ENCODE measurements at places on chromosomes 4 and X.

GRCh38 chr4:14916554-14917297, 85.6 kb upstream of the CPEB2 start:
- no peak for DNase-seq

GRCh38 chr4:182640932-182641331, 276.3 kb downstream of the DCTD start:
- no peak for DNase-seq

DNA sequence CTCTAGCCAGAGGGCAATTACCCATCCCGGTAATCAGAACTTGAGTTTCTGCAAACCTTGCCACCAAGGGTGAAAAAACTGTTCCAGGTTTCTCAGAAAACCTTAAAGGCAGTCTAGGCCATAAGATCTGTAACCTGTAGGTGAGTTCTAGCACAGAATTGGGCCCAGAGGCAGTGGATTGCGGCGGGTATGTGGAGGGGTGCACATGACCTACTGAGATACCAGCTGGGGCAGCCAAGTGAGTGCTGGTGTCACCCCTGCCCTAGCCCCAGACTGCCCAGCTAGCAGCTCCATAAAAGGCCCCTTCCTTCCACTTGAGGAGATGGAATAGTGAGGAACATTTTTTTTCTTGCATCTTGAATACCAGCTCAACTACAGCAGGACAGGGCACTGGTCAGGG, 176.7 kb downstream of the SMARCA1 start:
- DNase-seq: no peak

- DNase-seq: no peak
Measured at GRCh38 chr4:85639946-85640345, 165.0 kb downstream of the ARHGAP24 start.

- DNase-seq: no peak
Measured at GRCh38 chrX:17703201-17703600, 34.1 kb upstream of the SCML1 start.

DNA sequence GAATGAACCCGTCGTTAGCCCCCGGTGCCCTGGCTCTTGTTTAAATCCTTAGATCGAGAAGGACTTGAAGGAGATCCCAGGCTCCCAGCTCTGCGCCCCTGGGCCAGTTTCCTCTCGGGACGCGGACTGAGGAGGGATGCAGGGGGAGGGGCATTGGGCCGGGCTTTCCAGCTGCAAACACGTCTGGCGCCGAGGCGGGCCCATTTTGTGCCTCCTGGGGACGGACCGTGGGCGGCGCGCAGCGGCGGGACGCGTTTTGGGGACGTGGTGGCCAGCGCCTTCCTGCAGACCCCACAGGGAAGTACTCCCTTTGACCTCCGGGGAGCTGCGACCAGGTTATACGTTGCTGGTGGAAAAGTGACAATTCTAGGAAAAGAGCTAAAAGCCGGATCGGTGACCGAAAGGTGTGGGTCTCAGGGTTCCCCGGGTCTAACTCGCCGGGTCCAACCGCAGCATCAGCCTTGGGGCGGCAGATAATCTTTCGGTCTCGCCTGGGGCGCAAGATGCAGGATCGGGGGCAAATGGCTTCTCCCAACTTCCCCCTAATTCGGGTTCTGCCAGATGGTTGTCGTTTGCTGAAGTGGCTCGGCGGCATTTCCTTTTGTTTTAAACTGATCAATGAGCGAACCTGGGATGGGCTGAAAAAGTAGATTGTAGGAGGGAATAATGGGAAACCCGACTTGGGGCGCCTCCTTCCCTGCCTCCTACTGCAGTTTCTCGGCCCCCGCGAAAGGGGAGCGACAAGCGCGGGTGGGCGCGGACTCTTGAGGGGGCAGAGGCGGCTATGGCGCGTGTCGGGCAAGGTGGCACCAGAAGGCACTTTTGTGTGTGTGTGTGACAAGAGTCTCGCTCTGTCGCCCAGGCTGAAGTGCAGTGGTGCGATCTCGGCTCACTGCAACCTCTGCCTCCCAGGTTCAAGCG, 2.9 kb downstream of the PDGFRA start:
- DNase-seq: no peak

GRCh38 chr4:55338486-55338885, 7.6 kb upstream of the SRD5A3 start:
- DNase-seq: no peak

- no peak for DNase-seq
Measured at GRCh38 chr4:158964728-158965124, 138.2 kb upstream of the RAPGEF2 start.

Measured in stimulated activated CD8-positive, alpha-beta memory T cell treated with anti-CD3 and anti-CD28 coated beads, Interleukin-4, amount 100 ng/mL, for 4 hours (primary cell).